Left renal cortex interstitium (tissue), 4 donors: ENCODE measurements at places on chromosomes 7 and 10. TPM values are rescaled to one million over a fixed set of nuclear protein-coding genes. Genes with fewer than 3 reads are reported as not detected.

CALHM1 gene
- 0.12 TPM for polyA plus RNA-seq

CNTNAP2 gene
- 22.3 TPM for polyA plus RNA-seq

CHAT gene
- polyA plus RNA-seq = not detected

COMMD3 gene
- polyA plus RNA-seq = 101 TPM

HYAL4 gene
- polyA plus RNA-seq = 0.07 TPM

SLC26A5 gene
- 0.22 TPM for polyA plus RNA-seq

KBTBD2 gene
- polyA plus RNA-seq = 53.0 TPM

ZNF239 gene
- 10.6 TPM for polyA plus RNA-seq
